Frontal cortex (tissue), 4 donors: ENCODE measurements at places on chromosomes 12 and 14. TPM values are rescaled to one million over a fixed set of nuclear protein-coding genes. Genes with fewer than 3 reads are reported as not detected.

- no peak for DNase-seq
Observed at GRCh38 chr14:100539003-100539660, 48.1 kb downstream of the BEGAIN start.

DNA sequence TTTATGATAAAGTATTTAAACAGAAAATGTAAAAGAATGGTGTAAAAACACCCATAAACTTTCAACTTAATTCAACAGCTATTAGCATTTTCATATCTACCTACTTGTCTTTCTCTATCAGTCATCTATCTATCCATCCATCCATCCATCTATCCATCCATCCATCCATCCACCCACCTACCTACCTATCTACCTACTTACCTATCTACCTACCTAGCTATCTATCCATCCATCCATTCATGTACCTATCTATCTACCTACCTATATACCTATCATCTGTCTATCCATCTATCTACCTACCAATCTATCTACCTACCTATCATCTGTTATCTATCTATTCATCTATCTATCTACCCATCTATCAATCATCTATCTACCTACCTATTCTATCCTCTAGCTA lies 8.5 kb downstream of the NOS1 start:
- DNase-seq, result no peak

The SLC5A8 gene
- 3.3 TPM for total RNA-seq

The GPX2 gene
- not detected for total RNA-seq

- DNase-seq, result no peak
Observed at GRCh38 chr14:47277703-47278102, 397.7 kb downstream of the MDGA2 start.

The NOVA1 gene
- 34.6 TPM for total RNA-seq

DNA sequence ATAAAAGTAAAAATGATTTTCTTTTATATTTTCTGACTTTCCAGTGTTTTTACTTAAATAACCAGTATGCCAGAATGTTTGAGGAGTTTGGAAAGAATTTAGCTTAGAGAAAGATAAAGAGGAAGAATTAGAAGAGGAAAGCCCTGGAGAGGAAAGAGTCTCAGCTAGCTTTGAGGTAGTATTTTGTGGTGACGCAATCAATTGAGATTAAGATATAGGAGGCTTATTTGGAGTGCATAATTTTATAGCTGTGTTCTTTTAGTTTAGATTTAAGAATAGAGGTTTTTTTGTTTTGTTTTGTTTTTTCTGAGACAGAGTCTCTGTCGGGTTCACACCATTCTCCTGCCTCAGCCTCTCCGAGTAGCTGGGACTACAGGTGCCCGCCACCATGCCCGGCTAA lies 18.1 kb downstream of the CLEC2B start:
- DNase-seq, result no peak

The TIGAR gene
- total RNA-seq, result 4.1 TPM

The POU6F1 gene
- total RNA-seq, result 9.0 TPM

DNA sequence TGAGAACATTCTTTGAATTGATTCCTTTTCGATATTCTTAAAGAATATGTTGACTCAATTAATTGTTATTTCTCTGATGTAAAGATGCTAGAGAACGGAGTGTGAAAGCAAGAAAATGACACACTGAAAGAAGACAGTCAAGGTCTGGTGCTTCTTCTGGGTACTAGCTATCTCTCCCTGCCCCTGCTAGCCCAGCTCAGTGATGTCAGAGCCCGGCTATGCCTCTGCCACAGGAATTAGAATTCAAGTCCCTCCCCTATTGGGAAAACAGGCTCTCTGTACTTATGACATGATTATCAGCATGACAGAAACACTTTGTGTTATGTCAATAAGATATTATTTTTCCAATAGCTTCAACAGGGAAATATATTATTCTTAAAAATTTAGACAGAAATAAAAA lies 252.4 kb downstream of the KCNC2 start:
- DNase-seq, result no peak

DNA sequence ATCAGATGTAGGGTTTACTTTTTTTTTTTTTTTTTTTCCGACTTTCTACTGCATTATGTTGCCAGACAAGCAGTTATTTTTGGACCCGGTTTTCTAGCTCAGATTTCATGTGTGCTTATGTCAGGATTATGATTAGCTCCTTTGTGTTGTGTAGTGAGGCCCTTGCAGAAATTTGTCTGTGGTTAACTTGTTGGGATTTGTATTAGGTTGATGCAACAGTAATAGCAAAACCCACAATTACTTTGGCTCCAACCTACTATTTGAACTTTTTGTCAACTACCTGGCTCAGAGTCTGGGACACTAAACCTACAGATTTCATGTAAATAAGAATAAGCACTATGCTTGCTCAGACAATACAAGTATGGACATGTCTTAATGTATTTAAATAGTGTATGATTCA lies 44.1 kb upstream of the KCNJ8 start:
- no peak for DNase-seq

- no peak for DNase-seq
Observed at GRCh38 chr14:97185186-97185585, 388.0 kb downstream of the VRK1 start.

The EMP1 gene
- 2.4 TPM for total RNA-seq

DNA sequence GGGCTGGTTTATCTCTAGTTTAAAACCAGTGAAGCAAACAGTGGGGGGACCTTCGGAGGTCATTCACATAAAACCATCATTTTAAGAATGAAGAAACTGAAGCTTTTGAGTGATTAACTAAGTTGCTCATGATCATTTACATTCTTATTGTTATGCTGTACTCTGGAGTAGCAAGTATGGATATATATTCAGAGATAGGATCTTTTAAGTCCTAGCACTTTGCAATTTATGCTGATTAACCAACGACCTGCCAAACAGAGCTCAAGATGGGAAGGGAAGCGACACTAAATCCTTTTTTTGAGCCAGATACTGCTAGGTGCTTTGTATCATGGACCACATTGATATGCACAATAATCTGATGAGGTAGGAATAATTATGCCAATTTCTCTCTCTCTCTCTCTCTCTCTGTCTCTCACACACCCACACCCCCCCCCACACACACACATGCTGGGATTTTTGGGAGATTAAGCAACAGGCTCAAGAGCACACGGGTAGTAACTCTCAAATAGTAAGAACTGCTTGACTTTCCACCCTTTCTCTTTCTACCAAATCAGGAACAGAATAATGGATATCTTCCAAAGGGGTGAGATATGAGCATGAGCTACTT lies 303.4 kb downstream of the APAF1 start:
- DNase-seq, result no peak

The CMTM5 gene
- 1.6 TPM for total RNA-seq

DNA sequence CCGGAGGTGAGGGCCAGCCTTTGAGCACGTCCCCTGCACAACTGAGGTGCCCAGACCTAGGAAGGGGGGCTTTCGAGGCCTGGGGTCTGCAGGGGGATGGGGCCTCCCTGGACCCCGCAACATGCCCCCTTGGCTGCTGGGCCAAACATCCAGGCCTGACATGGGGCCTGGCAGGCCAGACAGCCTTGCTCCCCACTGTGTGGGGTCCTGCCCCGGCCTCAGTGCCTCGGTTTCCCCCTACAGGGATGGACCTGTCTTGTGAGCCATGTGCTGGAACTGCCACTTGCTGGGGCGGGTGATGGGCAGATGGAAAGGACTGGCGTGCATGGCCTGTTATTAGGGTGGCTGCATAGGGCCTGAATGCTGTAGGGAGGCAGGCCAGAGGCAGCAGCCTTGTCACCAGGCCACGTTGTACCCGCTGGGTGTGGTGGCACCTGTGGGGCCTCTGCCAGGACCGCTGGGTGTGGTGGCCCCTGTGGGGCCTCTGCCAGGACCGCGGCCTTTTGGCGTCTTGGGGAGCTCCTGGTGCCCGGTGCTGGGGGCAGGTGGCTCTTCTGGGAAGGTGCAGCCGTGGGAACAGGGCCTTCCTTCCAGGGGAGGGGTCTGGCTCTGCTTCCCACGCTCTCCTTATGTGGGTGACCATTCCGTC lies 20.4 kb downstream of the ASPG start:
- no peak for DNase-seq

The KCNH5 gene
- total RNA-seq, result 24.5 TPM

DNA sequence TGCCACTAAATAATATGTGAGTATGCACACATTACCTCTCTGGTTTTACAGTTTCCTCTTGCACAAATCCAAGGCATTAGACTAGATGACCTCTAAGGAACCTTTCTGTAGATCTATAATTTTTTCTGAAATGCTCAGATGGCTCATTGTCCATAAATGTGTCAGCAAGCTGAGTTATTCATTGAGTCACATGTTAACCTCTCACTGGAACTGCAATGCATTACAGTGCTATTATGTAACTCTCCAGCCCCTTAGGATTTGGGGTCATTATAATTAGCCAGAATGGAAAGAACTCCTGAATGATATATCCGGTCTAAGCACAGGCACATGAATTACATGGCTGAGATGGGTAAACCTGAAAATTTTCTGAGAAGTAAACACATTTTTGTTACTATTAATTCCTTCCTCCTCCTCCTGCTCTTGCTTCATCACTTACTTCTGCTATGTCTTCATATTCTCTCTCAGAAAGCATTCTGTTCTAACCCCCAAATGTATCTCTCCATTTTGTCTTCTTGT lies 20.3 kb upstream of the DRAM1 start:
- no peak for DNase-seq

DNA sequence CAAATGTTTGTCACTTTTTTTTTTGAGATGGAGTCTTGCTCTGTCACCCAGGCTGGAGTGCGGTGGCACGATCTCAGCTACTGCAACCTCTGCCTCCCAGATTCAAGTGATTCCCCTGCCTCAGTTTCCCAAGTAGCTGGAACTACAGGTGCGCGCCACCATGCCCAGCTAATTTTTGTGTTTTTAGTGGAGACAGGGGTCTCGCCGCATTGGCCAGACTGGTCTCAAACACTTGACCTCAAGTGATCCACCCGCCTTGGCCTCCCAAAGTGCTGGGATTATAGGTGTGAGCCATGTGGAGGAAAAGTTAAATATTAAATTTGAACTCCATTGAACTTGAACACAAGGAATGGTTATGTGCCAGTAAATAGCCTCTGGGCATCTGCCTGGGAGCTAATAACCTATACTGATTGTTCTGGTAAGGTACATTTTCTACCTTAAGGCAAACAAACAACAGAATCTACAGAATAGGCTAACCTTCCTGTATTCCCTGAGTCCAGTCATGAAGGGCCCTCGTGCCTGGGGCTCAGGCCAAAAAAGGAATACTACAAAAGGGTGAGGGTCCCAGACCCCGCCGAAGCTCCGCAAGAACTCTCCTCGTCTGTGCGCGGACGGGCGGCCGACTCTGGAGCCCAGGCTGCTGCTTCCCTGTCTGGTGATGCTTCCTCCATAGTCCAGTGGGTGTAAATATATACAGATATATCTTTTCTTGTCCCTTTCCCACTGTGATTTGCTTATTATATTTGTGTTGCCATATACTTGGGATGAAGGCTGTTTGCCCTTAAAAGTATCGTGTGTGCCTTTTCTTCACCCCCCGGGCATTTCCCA lies 74.0 kb upstream of the EIF5 start:
- DNase-seq, result no peak

The CPNE6 gene
- total RNA-seq, result 35.5 TPM

DNA sequence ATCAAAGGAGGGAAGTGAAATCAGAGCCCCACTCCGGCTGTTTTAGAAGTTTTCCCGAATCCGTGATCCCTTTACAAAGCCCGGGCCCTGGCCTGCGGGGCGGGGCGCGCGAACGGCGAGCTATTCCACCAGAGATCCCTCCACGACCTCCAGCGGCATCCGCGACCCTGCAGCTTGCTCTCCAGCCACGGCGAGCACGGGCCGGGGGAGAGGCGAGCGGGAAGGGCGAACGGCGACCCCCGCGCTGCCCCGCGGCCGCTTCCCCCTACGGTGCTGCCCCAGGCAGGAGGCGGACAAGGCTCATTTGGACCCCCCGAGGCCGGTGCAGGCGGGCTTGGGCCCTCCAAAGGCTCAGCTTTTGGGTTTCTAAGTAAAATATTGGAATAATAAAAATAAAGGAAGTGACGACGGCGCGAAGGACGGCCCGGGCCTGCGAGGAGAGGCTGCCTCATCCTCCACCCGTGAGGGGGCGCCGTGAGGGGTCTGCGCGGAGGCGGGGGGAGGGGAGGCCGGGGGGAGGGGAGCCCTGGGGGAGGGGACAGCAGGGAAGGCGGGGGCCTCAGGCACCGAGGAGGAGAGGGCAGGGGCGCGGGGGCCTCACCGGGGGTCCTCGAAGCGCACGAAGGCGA lies 613 bp downstream of the SRSF9 start:
- peak; percentile 82 for DNase-seq

The DEGS2 gene
- 0.41 TPM for total RNA-seq

The SERPINA10 gene
- total RNA-seq, result not detected

- no peak for DNase-seq
Observed at GRCh38 chr12:124764870-124765580, 98.6 kb downstream of the SCARB1 start.

The PIWIL1 gene
- total RNA-seq, result not detected

DNA sequence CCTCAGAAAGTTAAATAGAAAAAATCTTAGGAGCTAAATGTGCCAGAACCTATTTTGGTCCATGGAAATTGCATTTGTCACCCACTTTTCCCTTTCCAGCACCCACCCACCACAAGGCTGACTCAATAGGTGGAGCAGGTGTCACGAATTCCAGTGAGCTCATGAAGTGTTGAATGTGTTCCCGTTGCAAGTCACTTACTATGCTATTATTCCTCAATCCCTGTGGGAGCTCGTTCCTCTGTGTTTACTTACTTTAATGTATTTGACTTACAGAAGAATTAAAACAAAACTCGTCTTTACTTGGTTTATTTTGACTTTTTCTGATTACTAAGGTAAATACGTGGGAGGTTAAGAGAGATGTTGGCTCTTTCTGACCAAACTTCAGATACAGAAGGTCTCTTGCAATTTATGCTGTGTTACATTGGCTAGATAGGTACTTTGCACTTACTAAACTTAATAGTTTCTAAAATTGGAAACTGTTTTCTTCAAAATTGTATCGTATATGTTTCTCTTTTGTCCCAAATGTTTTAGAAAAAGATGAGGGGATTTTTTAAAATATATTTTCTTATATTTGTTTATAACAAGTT lies 269.4 kb upstream of the NOVA1 start:
- DNase-seq, result no peak

GRCh38 chr12:5512601-5512970 lies 80.7 kb downstream of the NTF3 start:
- DNase-seq, result no peak

DNA sequence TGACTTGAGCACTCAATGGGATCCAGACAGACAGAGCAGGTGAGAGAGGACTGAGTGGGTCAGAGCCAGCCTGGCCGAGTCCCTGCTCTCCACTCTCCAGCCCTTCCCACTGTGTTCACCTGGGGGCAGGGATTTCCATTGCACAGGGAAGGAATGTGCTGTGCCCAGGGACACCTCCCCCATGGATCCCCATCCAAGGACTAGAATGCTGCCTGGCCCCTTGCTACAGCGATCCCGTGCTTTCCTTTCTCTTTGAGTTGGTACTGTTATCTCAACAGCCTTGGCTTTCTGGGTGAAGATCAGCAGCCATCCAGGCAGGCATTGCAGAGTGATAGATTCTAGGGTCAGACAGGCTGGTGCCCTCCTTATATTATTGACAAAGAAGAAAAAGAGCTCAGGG lies 60.3 kb upstream of the DLK1 start:
- DNase-seq, result no peak
